ENCODE measurements at places on chromosomes 16 and 17. TPM values are rescaled to one million over a fixed set of nuclear protein-coding genes. Genes with fewer than 3 reads are reported as not detected.

GRCh38 chr17:32835291-32835761 is 41.6 kb downstream of the MYO1D start:
- H3K36me3 ChIP-seq = no peaks in the 10 kb centered on the region
- peaks cover 1% of the 10 kb centered on the region for H3K4me1 ChIP-seq
- no peak for DNase-seq
- H3K27ac ChIP-seq = no peak overlapping the region

DNA sequence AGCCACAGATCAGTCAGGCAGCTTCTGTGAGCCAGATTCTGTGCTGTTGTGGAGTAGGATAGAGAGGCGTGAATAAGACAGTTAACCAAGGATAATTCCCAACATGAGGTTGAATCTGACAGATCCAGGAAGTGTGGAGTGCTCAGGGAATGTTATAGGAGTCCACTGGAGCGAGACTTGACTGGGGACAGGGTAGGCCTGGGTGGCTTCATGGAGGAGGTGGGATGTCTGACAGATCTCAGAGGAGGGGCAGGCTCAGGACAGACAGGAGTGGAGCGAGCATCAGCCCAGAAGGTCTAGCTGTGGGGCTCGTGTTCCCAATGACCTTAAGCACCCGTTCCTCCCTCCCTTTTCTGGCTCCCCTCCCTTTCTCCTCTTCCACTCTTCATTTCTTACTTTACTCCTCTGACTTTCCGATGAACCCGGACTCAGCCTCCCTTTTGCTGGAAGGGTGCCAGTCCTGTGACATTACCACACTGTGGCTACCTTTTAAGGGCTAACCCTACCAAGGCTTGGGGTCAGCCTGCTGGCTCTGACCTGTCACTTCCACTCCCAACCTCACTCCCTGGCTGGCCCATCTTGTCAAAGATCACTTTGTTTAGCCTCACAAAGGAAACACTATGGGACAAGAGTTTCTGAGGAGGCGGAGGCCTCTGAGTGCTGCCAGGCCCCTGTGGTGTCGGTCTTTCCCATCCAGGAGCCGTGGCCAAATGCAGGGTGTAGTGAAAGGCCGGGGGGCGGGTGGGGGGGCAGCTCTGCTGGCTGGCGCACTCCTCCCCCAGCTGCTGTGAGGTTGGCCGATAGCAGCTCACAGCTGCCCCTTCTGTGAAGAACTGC is 28.5 kb upstream of the EFCAB13 start:
- H3K27me3 ChIP-seq = peaks cover under 1% of the 10 kb centered on the region
- DNase-seq = no peak
- no peak overlapping the region for H3K27ac ChIP-seq
- H3K4me1 ChIP-seq = peaks cover 3% of the 10 kb centered on the region
- no peaks in the 10 kb centered on the region for H3K36me3 ChIP-seq

GRCh38 chr16:73011926-73012325 is 36.0 kb downstream of the ZFHX3 start:
- no peak for DNase-seq
- H3K36me3 ChIP-seq = no peaks in the 10 kb centered on the region
- no peaks in the 10 kb centered on the region for H3K4me1 ChIP-seq
- H3K27ac ChIP-seq = no peak overlapping the region

DNA sequence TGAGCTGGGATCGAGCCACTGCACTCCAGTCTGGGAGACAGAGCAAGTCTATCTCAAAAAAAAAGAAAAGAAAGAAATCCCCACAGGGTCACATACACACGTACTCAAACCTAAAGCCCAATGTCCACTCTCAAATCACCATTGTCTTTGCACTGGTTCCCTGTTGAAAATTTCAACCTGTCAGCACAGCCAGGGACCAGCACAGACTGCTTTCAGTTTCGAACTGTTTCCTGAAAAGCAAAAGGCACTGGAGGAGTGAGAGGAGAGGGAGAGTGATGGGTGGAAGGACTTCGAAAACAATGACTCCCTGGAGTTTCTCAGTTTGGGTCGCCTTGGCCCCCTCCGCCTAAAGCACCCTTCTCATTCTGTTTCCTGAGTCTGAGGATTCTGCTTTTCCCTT is 9.0 kb upstream of the CD300C start:
- peaks cover 16% of the 10 kb centered on the region for H3K4me1 ChIP-seq
- H3K27ac ChIP-seq = no peak overlapping the region
- DNase-seq = no peak
- no peak overlapping the region for H3K4me3 ChIP-seq

- peak overlapping the region; percentile 59 for H3K4me3 ChIP-seq
- peaks cover 77% of the 10 kb centered on the region for H3K4me1 ChIP-seq
- H3K27ac ChIP-seq = peak overlapping the region; percentile 99
- H3K27me3 ChIP-seq = peaks cover 2% of the 10 kb centered on the region
- no peak for DNase-seq
These were observed 9.2 kb upstream of the MEAK7 start for GRCh38 chr16:84513666-84514065.

DNA sequence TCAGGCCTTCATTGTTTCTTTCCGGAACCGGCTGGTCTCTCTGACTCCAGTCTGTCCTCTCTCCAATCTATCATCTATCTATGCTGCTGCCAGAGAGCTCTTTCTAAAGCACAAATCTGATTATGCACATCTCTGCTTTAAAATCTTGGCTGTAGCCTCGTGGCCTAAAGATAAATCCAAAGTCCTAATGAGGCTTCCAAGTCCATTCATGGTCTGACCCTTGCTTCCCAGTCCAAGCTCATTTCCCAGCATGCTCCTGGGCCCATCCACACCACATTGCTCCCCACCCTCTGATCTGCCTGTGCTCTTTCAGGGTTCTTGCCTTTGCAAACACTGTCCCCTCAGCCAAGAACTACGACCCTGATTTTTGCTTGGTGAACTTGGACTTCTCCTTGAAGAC is 21.5 kb upstream of the PHB1 start:
- no peaks in the 10 kb centered on the region for H3K4me1 ChIP-seq
- no peak overlapping the region for H3K4me3 ChIP-seq
- H3K27me3 ChIP-seq = peaks cover 49% of the 10 kb centered on the region

- peaks cover 36% of the 10 kb centered on the region for H3K4me1 ChIP-seq
- no peak for DNase-seq
- peak overlapping the region; percentile 47 for H3K4me3 ChIP-seq
These were observed 2.6 kb downstream of the PRAC1 start for GRCh38 chr17:48719642-48720265.

DNA sequence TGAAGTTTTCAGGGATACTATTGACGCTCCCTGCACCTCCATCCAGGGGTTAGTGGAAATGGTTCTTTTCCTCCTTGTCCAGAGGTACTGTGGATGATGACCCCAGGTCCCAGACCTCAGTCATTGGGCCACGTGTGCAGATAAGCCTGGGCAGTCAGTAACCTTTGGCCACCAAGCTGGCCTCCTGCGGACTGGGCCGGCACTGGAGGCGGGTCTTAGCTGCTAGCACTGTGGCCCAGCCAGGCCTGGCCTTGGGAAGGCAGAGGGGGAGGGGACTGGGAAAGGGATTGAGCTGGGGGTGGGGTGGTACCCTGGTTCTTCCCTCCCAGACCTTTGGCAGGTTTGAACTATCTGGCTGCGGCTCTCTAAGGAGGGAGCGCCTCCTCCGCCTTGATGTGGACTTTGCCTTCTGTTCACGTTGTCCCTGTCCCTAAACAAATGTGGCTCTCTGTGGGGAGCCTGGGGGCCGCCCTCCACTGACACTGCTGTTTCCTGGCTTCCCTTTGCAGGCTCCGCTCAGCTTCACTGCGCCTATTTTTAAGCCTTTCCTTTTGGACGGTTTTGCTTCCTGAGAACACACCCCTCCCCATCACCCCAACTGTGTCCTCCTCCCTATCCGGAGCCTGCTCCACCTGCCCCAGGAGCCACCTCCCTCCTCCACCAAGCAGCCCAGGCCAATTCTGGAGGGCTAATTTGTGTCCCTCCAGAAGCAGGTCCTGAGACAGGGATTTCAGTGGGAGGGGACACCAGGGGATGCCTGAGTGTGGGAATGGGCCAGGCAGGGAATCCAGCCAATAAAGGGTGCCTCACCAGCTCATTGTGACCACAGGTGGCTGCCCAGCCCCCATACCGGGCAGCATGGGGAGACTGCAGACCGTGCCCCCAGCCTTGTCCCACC is 251.9 kb downstream of the SEC14L1 start:
- H3K27me3 ChIP-seq = no peaks in the 10 kb centered on the region
- H3K4me3 ChIP-seq = peak overlapping the region; percentile 66
- peak overlapping the region; percentile 85 for H3K27ac ChIP-seq
- DNase-seq = no peak
- peaks cover 43% of the 10 kb centered on the region for H3K36me3 ChIP-seq
- H3K4me1 ChIP-seq = peaks cover 81% of the 10 kb centered on the region

DNA sequence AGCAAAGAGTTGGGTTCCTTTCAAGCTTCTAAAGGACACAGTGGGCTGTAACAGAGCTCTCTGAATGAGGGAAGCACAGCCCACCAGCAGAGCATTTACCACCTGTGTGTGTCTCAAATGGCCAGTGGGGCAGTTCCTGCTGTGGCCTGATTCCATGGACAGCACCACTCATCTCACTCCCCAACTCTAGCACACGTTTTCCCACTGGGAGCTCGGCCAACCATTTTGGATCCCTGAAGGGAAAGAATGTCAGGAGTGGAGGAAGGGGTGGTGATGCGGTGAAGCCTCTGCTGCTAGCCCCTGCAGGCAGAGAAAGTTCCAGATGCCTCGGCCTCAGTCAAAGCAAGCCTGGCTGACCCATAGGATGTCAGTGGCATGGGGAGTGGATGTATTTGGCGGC is 86.6 kb downstream of the PLXDC1 start:
- H3K4me3 ChIP-seq = no peak overlapping the region
- H3K27ac ChIP-seq = no peak overlapping the region
- peaks cover 6% of the 10 kb centered on the region for H3K4me1 ChIP-seq
- no peaks in the 10 kb centered on the region for H3K27me3 ChIP-seq
- H3K36me3 ChIP-seq = no peaks in the 10 kb centered on the region

GRCh38 chr17:7340179-7340578 is 3.9 kb downstream of the ACAP1 start:
- peaks cover 61% of the 10 kb centered on the region for H3K36me3 ChIP-seq
- no peak overlapping the region for H3K4me3 ChIP-seq
- H3K27me3 ChIP-seq = no peaks in the 10 kb centered on the region

GRCh38 chr17:19753051-19753509 is 5.0 kb upstream of the ALDH3A1 start:
- peaks cover 4% of the 10 kb centered on the region for H3K27me3 ChIP-seq
- H3K4me1 ChIP-seq = no peaks in the 10 kb centered on the region
- no peaks in the 10 kb centered on the region for H3K36me3 ChIP-seq

GRCh38 chr17:28390141-28390540 is 15.9 kb downstream of the SLC46A1 start:
- peaks cover 15% of the 10 kb centered on the region for H3K4me1 ChIP-seq
- no peak for DNase-seq

- no peak for DNase-seq
- H3K36me3 ChIP-seq = peaks cover 7% of the 10 kb centered on the region
- no peak overlapping the region for H3K27ac ChIP-seq
- peaks cover 12% of the 10 kb centered on the region for H3K4me1 ChIP-seq
- H3K27me3 ChIP-seq = no peaks in the 10 kb centered on the region
These were observed 95.4 kb upstream of the GRIN2A start for GRCh38 chr16:10277597-10277996.

- H3K4me1 ChIP-seq = peaks cover 3% of the 10 kb centered on the region
- H3K27me3 ChIP-seq = peaks cover 7% of the 10 kb centered on the region
- DNase-seq = no peak
- no peaks in the 10 kb centered on the region for H3K36me3 ChIP-seq
These were observed 15.9 kb upstream of the SLC38A10 start for GRCh38 chr17:81310949-81311550.

GRCh38 chr17:50843150-50843905 is 7.9 kb downstream of the WFIKKN2 start:
- no peak overlapping the region for H3K4me3 ChIP-seq
- DNase-seq = no peak
- H3K36me3 ChIP-seq = no peaks in the 10 kb centered on the region
- no peak overlapping the region for H3K27ac ChIP-seq
- H3K27me3 ChIP-seq = no peaks in the 10 kb centered on the region
- H3K4me1 ChIP-seq = no peaks in the 10 kb centered on the region

DNA sequence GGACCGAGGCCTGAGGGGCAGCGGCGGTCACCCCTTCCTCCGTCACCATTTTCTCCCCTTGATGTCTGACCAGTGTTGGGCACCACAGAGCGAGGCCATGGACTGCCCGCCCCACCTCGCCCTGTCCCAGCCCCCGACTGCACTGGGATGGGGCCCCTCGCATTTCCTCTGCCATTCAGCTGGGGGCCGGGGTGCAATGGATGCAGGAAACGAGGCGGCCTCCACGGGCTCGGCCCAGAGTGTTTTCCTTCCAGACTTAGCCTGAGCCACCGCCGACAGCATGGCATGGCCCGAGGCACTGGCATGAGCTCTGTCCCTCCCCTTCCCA is 44.6 kb upstream of the ZC3H18 start:
- no peaks in the 10 kb centered on the region for H3K4me1 ChIP-seq
- no peak overlapping the region for H3K4me3 ChIP-seq
- no peaks in the 10 kb centered on the region for H3K36me3 ChIP-seq
- no peak for DNase-seq

DNA sequence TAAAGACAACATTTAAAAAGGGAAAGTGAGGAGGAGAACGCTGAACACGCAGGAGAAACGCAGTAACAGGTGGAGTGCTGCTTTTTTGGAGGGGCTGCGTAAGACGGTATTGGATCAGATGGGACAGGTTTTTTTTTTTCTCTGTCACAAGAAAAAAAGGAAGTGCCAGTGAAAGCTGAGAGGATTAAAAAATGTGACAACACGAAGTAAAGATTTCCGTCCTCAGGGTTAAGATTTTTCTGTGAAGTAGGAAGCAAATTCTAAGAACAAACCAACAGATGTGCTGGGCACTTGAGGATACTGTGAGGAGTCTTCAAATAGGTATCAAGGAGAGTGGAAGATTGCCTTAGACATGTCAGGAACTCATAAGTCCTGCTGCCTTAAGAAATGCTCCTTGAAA is 5.8 kb upstream of the ABCA9 start:
- H3K27me3 ChIP-seq = no peaks in the 10 kb centered on the region
- DNase-seq = no peak
- no peak overlapping the region for H3K27ac ChIP-seq
- peaks cover 40% of the 10 kb centered on the region for H3K4me1 ChIP-seq
- H3K4me3 ChIP-seq = no peak overlapping the region

DNA sequence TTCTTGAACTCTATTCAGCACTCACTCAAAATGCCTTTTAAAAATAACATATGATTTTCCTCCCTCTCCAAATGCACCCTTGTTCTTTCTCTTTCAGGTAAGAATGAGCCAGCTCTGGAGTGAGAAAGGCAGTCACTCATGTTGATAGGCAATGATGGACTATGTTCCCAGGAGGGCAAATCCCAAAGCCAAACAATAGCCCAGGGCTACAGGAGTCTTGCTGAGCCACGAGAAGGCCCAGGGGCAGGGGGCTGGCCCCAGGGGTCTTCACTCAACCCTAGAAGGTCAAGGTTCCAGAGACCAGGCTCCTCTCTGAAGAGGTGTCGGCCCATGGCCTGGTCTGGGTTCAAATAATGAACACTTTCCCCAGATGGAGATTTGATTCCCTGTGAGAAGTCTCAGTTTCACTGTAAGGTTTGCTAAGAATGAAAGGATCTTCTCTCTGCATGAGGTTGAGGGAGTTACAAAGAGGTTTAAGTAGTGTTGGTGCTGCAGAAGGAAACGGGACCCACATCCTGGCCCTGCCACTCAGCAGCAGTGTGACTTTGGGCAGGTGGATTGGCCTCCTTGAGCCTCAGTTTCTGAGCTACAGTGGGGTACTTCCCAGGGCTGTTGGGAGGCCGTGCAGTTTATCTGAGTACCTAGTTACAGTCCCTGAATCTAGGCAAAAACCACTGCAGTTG is 49.0 kb downstream of the RTN4RL1 start:
- no peak overlapping the region for H3K27ac ChIP-seq
- no peak overlapping the region for H3K4me3 ChIP-seq
- no peaks in the 10 kb centered on the region for H3K36me3 ChIP-seq

Gene DNAH17
- total RNA-seq = 0.08 TPM

Gene ITGAL
- 586 TPM for total RNA-seq

Gene RPRML
- total RNA-seq = not detected

Gene USP22
- total RNA-seq = 156 TPM

Gene CES3
- 6.1 TPM for total RNA-seq

Gene TNFRSF13B
- not detected for total RNA-seq

Gene ABCC6
- 0.05 TPM for total RNA-seq

Gene SULT1A2
- total RNA-seq = 0.15 TPM

Gene ACSF3
- 45.3 TPM for total RNA-seq

Gene EPX
- total RNA-seq = not detected

Gene NACA2
- not detected for total RNA-seq
